Stimulated activated CD4-positive, alpha-beta T cell treated with anti-CD3 and anti-CD28 coated beads, Interleukin-2, amount 100 ng/mL, for 24 hours (primary cell): ENCODE measurements at places on chromosomes 2 and 18.

DNA sequence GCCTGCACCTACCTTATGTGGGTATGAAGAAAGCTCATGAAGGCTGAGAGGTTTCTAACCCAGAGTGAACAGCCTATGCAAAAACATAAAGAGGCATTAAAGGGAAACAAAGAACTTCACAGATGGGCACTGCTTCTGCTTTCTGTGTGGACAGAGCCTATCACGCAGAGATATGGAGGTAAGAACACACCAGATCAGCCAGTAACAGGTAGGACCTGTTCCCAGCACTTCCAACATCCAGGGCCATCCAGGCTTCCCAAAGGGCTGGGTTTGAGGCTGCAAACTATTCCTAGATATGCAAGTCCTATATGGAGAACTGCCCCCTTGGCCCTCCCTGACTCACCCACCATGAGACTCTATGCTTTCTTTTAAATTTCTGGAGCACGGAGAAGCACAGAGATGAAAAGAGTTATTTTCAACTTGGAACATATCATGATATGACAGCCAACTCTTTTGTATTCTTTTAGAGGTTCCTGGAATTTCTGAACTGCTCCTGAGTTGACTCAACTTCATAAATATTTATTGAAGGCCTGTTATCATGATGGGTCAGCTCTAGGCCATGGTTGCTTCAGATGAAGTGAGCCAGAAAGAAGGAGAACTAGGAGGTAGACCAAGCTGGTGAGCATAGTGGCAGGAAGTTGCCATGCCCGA is 77.4 kb upstream of the PPP1CB start:
- no peak for DNase-seq

DNA sequence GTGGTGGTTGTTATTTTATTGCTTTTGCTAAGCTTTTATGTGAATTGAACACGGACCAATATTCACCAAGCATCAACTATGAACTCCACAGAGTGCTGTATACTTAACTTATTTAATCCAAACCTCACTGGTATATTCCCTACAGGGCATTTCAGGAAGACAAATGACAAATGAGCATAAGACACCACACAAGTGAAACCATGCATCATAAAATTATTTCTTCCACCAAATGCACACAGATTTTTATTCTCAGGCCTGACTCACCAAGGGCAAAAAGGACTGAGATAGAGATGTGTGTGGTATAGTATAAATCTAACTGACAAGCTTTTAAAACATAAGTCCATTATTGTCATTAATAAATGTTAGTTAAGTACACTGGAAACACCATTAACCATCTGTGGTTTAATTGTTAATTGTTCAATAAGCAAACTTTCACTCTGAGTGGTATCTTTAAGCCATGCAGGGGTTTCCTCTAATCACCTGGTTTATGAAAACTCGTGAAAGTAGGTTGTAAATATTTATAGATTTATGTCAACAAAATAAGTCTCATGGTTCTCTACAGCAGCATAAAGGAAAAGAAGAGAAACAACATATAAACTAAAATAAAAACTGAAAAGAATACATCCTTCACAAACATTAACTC is 77.6 kb upstream of the CRIM1 start:
- no peak for DNase-seq

DNA sequence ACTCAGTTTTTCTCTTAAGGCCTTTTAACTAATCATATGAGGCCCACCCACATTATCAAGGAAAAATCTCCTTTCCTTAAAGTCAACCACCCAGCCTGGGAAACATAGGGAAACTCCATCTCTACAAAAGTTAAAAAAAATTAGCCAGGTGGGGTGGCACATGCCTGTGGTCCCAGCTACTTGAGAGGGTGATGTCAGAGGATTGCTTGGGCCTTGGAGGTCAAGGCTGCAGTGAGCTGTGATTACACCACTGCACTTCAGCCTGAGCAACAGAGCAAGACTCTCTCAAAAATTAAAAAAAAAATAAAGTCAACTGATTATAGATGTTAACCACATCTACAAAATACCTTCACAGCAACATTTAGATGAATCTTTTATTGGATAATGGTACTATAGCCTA is 5.8 kb downstream of the DPYSL5 start:
- DNase-seq, result no peak

- no peak for DNase-seq
Measured at GRCh38 chr18:45527891-45528290, 87.4 kb upstream of the SLC14A2 start.

GRCh38 chr2:29017716-29018435 is 36.8 kb downstream of the TOGARAM2 start:
- DNase-seq, result no peak

DNA sequence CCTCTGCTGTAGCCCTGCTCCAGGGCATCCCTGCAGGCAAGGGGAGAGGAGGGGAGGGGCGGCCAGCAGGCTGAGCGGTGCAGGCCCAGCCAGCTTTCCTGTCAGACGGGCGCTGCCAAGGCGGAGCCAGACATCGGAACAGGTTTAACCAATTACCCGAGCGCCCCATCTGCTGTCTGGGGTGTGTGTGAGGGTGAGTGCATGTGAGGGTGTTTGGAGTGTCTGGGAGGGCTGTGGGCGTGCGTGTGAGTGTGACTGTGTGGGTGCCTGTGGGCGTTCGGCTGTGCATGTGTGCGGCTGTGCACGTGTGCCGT is 20.0 kb downstream of the EMX1 start:
- no peak for DNase-seq

DNA sequence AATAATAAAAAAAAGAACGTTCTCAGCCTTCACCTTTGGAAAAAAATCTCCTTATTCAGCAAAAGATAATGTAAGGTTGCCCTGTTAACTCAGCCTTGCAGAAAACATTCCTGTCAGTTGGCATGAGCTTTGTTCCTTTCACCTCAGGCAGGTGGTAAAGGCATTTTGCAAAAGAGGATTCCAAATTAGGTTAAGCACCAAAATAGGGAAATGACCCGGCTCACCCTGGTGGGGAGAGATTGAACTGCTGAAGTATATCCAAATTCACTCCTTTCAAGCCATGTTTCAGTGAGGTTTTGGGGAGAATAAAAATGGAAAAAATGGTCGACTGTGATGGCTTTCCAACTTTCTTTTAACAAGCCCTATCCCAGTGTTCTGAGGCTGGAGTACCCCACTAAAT is 1988.8 kb upstream of the PIK3C3 start:
- no peak for DNase-seq

GRCh38 chr2:187466129-187466792 is 18.2 kb upstream of the CALCRL start:
- DNase-seq, result no peak

- DNase-seq, result no peak
Measured at GRCh38 chr2:17184512-17184911, 333.7 kb downstream of the RAD51AP2 start.
